ENCODE measurements at places on chromosomes 6 and 20. TPM values are rescaled to one million over a fixed set of nuclear protein-coding genes. Genes with fewer than 3 reads are reported as not detected.

DNA sequence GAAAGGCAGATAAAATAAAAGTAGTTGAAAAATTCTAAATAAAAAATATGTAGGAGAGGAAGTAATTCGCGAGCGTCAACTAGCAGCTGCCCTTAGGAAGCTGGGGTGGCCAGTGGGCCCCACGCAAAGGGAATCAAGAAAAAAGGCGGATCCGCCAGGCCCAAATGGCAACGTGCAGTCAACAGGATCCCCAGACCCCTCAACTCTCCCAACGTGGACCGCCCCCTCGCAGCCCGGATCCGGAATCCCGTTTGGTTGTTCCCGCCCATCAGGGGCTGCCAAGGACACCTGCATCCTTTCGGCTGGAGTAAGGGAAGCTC, 296 bp downstream of the DZANK1 start:
- no peak for DNase-seq

GRCh38 chr20:11810311-11811083, 107.2 kb upstream of the BTBD3 start:
- no peak for DNase-seq

GRCh38 chr6:127376685-127377084, 33.3 kb upstream of the ECHDC1 start:
- no peak for DNase-seq

GRCh38 chr6:142984386-142984785, 39.4 kb upstream of the HIVEP2 start:
- no peak for DNase-seq

DNA sequence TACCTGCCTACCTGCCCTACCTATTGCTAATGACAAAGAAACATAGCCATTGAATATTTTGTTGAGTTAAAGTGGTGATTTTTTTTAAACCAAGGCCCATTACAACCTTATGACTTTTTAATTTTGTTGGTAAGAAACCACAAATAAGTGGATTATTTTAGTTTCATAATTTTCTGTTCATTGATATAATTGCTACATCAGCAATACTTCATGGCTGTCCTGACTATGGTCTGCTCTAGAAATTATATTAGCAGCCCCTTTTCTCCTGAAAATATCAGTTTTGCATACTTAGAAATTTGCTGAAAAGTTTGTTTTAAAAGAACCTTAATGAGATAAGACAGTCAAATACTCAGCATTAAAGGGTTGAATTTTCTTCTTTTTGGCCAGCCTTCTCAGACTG, 106.5 kb downstream of the HIVEP1 start:
- DNase-seq: no peak

GRCh38 chr20:40037511-40037910, 651.5 kb downstream of the MAFB start:
- DNase-seq: no peak

DNA sequence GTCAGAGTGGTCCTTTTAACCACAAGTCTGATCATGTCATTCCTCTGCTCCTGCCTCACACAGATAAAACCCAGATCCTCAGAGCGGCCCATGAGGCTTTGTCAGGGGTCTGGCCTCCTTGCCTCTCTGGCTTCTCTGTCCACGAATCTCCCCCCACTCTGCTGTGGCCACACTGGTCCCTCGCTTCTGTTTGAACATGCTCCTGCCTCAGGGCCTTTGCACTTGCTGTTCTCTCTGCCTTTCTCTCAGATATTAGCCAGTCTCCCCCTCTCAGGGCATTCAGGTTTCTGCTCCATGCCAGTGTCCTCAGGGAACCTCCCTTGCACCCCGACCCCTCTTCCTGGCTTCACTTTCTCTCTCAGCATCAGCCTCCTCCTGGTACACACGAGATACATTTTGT, 518.5 kb downstream of the PREX1 start:
- DNase-seq: no peak

GRCh38 chr6:85453490-85453889, 3.6 kb downstream of the NT5E start:
- DNase-seq: no peak

DNA sequence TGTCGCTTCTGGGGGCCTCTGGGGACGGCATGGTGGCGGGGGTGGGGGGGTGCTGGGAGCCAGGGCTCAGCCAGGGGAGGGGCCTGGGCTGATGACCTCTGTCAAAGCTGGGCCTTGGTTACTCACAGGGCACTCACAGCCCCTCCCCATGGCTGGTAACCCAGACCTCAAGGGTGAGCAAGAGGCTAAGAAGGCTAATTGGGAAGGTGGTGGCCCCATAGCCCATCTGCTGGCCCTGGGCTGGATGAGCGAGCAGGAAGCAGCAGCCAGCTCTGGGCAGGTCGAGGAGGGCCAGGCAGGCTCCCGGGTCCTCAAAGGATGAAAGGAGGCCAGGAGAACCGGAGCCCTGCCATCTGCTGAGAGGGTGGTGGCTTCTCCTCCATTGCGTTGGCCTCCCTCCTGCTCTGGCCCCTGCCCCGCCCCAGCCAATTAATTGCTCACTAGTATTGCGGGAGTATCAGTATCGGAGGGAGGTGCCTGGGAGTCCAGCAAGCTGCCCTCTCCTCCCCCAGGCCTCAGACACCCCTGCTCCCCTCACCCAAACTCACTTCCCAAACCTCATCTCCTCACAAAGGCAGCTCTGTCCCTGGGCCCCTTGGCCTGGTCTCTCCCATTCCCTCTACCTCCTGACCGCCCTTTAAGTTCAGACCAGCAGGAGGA, 1.0 kb upstream of the CDSN start:
- DNase-seq: no peak

GRCh38 chr6:45327956-45328522, at the start of gene RUNX2:
Gene RUNX2 (plus strand): TSS chr6:45328330. CDS start chr6:45328727, 397 bp downstream.
- DNase-seq: no peak

DNA sequence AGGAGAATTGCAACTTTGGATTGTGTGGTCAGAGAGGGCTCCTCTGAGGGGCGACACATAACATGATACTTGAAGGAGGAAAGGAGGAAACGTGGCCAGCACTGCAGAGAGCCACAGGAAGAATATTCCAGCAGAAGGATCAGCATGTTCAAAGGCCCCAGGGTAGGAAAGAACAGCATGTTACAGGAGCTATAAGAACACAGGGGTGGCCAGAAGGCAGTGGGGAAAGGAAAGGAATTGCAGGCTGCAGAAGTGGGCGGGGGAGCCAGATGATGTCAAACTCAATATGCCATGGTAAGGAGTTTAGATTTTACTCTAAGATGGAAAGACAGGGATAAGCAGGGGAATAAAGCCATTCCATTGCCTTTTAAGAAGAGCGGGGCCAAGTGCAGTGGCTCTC, 30.7 kb downstream of the MGME1 start:
- no peak for DNase-seq

DNA sequence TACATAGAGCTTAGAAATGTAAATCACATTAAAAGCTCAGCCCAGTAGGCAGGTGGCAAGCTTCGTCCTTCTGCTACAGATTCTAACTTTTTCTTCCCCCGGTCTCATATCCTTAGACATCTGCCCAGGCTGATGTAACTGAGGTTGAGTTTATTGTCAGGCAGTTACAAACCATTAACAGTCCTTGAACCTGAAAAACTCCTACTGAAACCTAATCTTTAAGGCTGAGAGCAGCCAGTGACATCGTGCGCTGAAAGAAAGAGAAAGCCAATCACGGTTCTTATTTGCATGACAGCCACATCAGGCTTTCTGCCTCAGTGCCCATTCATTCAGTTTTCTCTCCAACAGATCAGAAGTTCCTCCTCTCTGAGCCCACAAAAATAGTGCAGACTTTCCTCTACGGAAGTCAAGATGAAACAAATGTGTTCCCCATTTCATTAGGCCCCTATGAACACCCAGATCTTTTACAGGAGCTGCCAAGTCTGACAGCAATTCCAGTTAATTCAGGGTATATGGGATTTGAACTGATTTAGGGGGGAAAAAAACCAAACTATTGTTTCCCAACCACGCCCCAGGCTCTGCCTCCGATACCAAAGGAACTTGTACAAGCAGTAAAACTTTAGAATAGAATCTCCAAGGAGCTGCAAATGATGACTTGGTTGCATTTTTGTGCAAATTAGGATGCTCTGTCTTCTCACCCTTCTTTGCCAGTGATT, at the start of gene NHSL1:
NHSL1 (minus strand) TSS at position 192 of the 716 bp plus-strand sequence. CDS start 204 bp downstream, outside the sequence.
- no peak for DNase-seq

- no peak for DNase-seq
Measured at GRCh38 chr6:42781546-42781795, 381 bp upstream of the BICRAL start.

- DNase-seq: no peak
Measured at GRCh38 chr20:19648024-19648423, 110.0 kb upstream of the RIN2 start.

GRCh38 chr6:4582506-4583417, 193.4 kb upstream of the CDYL start:
- DNase-seq: no peak

GRCh38 chr20:42111349-42111748, 493.2 kb upstream of the CHD6 start:
- DNase-seq: no peak

Gene FOXC1
- total RNA-seq: 0.82 TPM

Gene CPXM1
- 2.3 TPM for total RNA-seq

Gene PTCRA
- not detected for total RNA-seq

Gene RBBP9
- 12.6 TPM for total RNA-seq

Gene RAD21L1
- total RNA-seq: not detected

Gene NOX3
- total RNA-seq: not detected
